ENCODE measurements at places on chromosomes 3 and 15. TPM values are rescaled to one million over a fixed set of nuclear protein-coding genes. Genes with fewer than 3 reads are reported as not detected.

DNA sequence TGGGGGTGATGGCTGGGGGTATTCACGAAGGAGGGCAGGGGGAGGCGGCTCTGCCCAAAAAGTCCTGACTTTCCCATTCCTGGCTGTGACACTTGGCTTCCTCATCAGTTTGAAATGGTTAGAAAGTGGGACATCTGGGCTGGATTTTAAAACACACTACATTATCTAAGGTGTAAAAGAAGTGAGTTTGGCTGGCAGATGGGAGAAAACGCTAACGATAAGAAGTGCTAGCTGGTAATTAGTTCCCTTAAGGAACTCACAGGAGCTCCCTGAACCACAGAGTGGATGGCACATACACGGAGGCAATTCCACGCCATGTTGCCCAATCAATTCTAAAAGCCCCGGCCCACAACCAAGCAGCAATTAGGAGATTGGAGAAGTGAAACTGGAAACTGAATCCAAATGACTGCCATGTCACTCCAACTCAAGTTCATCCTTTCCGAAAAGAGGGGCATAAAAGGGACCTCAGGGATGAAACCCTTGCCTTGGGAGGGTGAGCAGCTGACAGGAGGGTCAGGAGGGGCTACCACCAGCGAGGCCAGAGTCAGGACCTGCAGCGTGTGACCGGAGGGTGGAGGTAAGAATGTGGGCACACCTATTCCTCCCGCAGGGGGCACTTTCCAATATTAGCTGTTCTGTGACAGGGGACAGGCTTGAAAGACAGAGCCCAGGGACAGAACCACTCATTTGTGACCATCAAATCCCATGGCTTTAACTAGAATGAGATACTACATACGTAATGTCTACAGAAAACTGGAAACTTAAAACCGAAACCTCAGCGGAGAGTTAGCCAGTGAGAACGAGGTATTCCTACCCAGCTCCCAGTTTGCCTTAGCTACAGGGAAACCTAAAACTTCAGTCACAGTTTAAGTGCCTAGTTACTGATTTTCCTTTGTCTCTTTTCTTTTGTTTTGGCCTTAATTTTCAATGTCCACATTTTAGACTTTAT lies 95.3 kb upstream of the OXTR start:
- DNase-seq: peak; percentile 20

DNA sequence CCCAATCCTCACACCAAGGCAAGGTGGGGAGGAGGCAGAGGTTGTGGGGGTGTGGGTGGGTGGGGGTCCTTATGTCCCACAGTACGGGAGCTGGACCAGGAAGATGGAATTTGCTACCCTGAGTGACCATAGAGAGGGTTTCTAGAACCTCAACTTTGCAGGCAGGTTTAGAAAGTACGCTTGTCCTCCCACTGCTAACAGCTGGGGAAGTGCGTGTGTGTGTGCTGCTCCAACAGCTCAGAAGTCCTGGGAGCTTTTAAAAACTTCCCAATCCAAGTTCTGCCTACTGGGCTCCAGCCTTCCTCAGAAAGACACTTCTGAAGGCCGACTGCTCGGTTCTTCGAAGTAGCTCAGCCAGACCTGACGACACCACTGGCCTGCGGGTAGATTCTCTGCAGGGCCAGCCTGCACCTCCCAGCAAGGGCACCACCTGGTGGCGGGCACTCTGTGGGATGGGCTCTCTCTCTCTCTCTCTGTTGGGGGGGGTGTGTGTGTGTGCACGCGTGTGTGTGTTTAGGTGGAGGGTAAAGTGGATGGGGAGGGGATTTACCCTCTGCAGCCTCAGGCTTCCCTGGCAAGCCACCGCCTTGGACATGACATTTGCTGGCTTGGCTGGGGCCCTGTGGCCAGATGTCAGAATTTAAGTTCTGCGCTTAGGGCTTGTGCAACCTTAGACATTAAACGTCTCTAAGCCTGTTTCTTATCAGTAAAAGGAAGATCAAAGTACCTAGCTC lies 15.6 kb downstream of the TMEM158 start:
- DNase-seq: peak; percentile 72

DNA sequence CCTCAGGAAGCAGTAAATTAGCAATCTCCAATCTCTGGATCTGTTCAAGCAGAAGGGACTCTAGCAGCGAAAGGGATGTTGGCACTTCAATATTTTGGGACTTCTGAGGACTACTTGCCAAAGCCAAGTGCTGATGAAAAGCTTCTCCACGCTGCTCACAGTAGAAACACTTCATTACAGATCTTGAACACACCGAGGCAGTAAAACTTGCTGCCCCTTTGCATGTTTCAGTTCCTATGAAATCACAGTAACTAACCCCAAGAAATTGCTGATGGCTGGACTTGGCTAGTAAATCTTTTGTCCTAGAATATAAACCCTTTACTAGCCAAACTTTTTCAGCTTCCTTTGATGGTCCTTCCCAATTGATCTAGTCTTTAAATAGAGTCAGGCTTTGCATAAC lies 750.5 kb upstream of the GRM7 start:
- no peak for DNase-seq

DNA sequence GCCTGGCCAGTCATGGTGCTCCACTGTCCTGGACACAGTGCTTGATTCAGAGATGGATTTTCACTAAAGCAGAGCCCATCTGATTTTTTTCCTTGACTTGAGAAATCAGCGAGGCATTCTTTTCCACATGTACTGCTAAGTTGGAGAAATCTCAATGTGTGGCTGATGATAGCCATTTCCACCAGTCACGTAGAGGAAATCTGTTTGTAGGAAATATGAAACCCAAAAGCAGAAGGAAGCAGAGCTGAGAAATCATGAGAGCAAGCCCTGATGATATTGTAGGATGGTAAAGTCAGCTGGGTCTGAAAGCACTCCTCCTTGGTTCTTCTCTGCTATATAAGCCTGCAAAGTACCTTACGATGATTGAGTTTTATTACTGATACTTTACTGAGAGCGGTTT lies 1233.4 kb downstream of the ROBO2 start:
- no peak for DNase-seq

GRCh38 chr3:16462679-16463078 lies 50.8 kb downstream of the RFTN1 start:
- no peak for DNase-seq

The GPR27 gene
- 1.5 TPM for total RNA-seq

The NR2E3 gene
- total RNA-seq: 3.4 TPM

The CHL1 gene
- total RNA-seq: 4.2 TPM
